Mesangial cell (primary cell): ENCODE measurements at places on chromosomes 13 and 19. TPM values are rescaled to one million over a fixed set of nuclear protein-coding genes. Genes with fewer than 3 reads are reported as not detected.

LILRA6 gene
- total RNA-seq, result not detected in 2 replicates

ICAM3 gene
- total RNA-seq, result 3.7 and 9.0 TPM in 2 replicates

TUBA3C gene
- total RNA-seq, result not detected in 2 replicates

EPS8L1 gene
- total RNA-seq, result 6.0 and 30.7 TPM in 2 replicates

CCDC70 gene
- total RNA-seq, result not detected in 2 replicates

SCEL gene
- 2.2 and 5.7 TPM in 2 replicates for total RNA-seq

ENOX1 gene
- total RNA-seq, result 0.33 and 1.3 TPM in 2 replicates

PRKCG gene
- under 0.01 TPM in 1 of 2 replicates, not detected in the other for total RNA-seq

TFPT gene
- total RNA-seq, result 15.0 and 16.8 TPM in 2 replicates

WDR62 gene
- 1.8 and 22.5 TPM in 2 replicates for total RNA-seq

EDDM13 gene
- not detected in 2 replicates for total RNA-seq

SOX1 gene
- total RNA-seq, result not detected in 2 replicates

ZNF98 gene
- 1.0 and 1.3 TPM in 2 replicates for total RNA-seq

SPINT2 gene
- total RNA-seq, result 234 and 512 TPM in 2 replicates

SIGLEC6 gene
- total RNA-seq, result not detected in 2 replicates

CGB8 gene
- 0.25 and 8.0 TPM in 2 replicates for total RNA-seq

LRG1 gene
- under 0.01 TPM in 1 of 2 replicates, not detected in the other for total RNA-seq

PEG3 gene
- 0.51 and 1.5 TPM in 2 replicates for total RNA-seq

CDC34 gene
- total RNA-seq, result 104 and 108 TPM in 2 replicates

TPTE2 gene
- total RNA-seq, result not detected in 2 replicates

CEACAM8 gene
- total RNA-seq, result not detected in 2 replicates
